Kidney tubule cell (primary cell): ENCODE measurements at places on chromosomes 12 and 14.

DNA sequence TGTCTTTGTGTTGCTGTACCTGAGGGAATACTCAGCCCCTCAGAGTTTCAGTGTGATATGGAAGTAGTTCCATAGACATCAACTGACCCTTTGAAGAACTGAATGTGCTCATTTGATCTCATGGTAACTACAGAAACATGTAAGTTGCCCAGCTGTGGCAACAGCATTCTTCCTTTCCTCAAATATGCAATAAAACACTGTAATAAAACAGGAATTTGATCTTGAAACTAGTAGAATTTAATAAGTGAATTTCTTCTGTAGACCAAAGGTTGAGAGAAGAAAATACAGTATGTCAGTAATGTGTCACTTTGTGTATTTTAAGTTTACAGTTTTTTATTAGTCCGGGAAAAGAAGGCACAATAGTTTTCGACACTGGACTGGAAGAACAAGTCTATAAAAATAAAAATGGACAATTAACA lies 31.9 kb downstream of the KCTD10 start:
- no peak for DNase-seq

- DNase-seq = no peak
Observed at GRCh38 chr12:119666900-119667576, 895 bp upstream of the PRKAB1 start.

GRCh38 chr12:102009796-102010195 lies 52.0 kb downstream of the WASHC3 start:
- no peak for DNase-seq

- DNase-seq = no peak
Observed at GRCh38 chr12:82858534-82858917, 171.8 kb downstream of the TMTC2 start.

- no peak for DNase-seq
Observed at GRCh38 chr12:108757856-108758255, 26.5 kb upstream of the CORO1C start.

GRCh38 chr14:96624661-96625425 lies 122.7 kb downstream of the PAPOLA start:
- no peak for DNase-seq

DNA sequence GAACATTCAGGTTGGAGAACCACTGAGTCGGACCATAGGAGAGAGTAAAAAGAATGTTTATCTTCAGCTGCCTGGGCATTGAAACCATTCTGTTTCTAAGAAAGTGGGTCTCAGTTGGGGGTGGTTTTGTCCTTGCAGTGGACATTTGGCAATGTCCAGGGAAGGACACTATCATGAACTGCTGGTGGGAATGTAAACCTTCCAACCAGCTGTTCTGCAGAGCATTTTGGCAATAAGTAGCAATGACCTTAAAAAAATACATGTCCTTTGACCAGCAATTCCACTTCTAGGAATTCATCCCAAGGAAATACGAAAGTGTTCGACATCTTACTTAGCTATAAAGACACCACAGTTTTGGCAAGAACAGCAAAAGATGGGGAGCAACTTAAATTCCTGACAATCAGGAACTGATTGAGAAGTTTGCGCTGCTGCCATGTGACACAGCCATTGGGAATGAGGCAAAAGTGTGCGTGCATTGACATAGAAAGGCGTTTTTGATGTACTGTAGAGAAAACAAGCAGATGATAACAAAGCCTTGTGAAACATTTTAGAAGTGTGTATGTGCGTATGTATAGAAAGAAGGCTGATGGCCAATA lies 82.9 kb upstream of the MAP1LC3B2 start:
- no peak for DNase-seq

- DNase-seq = no peak
Observed at GRCh38 chr12:117437516-117438255, 76.3 kb upstream of the NOS1 start.

- no peak for DNase-seq
Observed at GRCh38 chr12:2509137-2509536, 285.6 kb upstream of the FKBP4 start.

GRCh38 chr14:81767266-81767995 lies 233.8 kb upstream of the SEL1L start:
- DNase-seq = no peak

DNA sequence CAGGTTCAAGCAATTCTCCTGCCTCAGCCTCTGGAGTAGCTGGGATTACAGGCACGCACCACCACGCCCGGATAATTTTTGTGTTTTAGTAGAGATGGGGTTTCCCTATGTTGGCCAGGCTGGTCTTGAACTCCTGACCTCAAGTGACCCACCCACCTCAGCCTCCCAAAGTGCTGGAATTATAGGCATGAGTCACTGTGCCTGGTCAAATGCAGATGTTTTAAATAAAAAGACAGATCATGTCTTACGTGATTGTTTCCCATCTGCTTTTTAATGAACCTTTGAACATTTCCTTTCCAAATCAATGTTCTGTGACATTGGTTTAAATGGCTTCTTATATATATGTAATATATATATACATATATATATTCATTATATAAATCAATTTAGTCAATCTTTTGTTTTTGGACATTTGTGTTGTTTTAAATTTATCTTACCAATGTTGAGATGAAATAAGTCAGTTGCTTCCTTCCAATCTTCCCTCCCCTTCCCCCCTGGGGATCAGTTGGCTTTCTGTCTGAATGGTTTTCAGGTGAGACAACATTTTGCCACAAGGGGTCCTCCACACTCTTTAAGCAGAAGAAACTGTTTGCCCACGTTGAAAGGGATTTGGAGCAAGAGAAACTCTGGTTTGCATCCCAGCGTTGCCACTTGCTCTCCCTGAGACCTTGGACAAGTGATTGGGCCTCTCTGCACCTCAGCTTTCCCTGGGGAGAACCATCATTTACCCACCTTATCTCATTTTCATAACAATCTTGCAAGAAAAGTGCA lies 47.6 kb upstream of the RBM19 start:
- peak; percentile 13 for DNase-seq

- no peak for DNase-seq
Observed at GRCh38 chr12:124930586-124930985, 16.1 kb upstream of the UBC start.

DNA sequence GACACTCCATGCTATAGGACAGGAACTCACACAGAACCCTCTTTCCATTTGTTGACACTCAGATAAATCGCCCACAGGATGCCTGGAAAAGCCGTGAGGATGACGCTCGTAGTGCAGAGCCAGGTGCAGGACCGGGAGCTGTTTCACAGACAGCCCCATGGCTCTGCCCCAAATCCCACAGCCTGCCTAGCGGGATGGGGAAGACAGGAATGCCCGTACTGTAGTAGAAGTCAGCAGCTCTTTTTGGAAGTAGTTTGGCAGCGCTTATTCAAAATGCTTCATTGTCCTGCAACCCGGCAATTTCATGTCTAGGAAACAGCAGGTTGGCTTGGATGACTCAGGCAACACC lies 41.6 kb downstream of the JAG2 start:
- DNase-seq = no peak

GRCh38 chr14:21184254-21184653 lies 28.4 kb upstream of the OR5AU1 start:
- DNase-seq = no peak

GRCh38 chr12:10968765-10969456 lies 17.8 kb downstream of the TAS2R50 start:
- DNase-seq = peak; percentile 9

- peak; percentile 16 for DNase-seq
Observed at GRCh38 chr14:76083796-76084765, 67.6 kb upstream of the GPATCH2L start.

- peak; percentile 67 for DNase-seq
Observed at GRCh38 chr14:21382886-21383847, 652 bp downstream of the SUPT16H start.

GRCh38 chr14:96167224-96168148 lies 37.2 kb upstream of the BDKRB2 start:
- peak; percentile 81 for DNase-seq

- DNase-seq = no peak
Observed at GRCh38 chr14:56331592-56332216, 213.5 kb downstream of the PELI2 start.
